ENCODE measurements at places on chromosomes 11 and 22.

- ATAC-seq: no peak
These were observed 146.5 kb downstream of the OPCML start for GRCh38 chr11:133385781-133386180.

DNA sequence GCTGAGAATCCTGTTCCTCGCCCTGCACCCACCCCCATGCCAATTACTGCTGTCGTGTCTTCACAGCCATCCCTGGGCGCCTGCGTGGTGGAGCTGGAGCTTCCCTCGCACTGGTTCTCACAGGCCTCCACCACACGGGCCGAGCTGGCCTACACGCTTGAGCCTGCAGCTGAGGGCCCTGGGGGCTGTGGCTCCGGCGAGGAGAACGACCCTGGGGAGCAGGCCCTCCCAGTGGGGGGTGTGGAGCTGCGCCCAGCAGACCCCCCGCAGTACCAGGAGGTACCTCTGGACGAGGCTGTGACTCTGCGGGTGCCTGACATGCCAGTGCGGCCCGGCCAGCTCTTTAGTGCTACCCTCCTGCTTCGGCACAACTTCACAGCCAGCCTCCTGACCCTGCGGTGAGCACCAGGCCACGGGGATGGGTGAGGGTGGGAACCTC, 4.3 kb downstream of the TMEM132A start:
- ATAC-seq: no peak

DNA sequence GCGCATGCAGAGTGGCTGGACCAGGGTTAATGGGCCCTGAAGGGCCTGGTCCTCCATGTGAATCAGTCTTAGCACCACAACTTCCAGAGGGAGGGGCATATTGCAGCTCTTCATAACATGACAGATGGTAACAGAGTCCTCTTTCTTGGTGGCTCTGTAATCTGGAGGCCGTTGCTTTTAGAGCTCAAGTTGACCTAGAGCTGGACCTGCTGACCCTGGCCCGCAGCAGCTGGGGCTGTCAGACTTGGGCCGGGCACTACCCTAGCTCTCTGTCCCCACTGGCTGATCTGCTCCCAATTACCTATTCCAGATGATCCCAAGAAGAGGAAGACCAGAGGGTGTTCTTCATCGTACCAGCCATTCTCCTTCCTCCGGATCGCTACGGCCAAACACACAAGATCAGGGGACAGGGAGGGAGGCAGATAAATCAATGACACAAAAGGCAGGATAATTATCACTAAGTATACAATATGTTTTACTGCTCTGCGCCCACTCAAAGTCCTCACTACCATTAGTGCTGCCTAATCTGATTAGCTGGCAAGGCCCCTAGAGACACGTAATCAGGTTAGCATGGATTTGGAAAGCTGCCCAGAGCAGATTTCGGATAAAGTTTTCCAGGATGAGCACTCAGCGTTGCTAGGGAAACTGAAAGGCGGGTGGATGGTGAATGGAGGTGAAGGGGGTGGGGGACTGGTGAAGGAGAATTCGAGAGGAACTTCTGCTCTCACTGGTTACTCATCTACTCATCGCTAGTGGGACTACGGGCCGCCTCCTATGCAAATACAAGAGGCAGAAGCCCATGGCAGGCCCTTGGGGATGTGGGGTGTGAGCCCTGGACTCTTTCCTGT, 64.5 kb upstream of the PHOX2A start:
- ATAC-seq: no peak

- ATAC-seq: no peak
These were observed 41.8 kb upstream of the BARX2 start for GRCh38 chr11:129333873-129334272.

DNA sequence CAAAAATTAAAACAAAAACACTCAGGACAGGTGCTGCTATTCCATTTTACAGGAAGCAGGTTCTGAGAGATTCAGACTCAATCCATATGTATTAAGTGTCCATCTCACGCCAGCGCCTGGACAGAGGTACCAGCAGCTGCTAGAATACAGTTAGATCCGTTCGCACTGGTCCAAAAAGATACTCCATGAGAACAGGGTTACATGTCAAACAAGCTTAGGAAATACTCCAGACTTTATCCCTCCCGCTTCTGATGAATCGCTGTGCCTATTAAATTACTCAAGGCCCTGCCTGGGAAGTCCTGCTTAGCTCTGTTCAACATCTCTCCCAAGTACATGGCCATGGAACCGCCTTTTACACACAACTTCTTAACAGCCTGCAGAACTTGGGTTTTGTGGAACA, 50.2 kb upstream of the SLC35C1 start:
- no peak for ATAC-seq

- ATAC-seq: no peak
These were observed 1.9 kb upstream of the UQCC3 start for GRCh38 chr11:62669420-62670161.

DNA sequence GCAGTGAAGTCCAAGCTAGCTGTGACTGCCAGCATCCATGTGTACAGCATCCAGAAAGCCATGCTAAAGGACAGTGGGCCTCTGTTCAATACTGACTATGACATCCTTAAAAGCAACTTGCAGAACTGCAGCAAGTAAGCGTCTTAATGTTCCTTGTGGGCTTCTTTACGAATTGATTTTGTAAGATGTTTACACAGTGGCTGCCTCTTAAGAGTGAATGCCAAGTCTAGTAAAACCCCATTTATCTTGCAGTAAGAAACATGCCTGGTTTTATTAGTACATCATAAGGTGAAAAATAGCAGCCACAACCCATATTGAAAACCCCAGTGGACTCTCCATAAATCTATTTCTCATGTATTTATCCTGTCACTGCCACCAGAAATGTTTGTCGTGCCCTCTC, 20.5 kb downstream of the POLD3 start:
- ATAC-seq: no peak

DNA sequence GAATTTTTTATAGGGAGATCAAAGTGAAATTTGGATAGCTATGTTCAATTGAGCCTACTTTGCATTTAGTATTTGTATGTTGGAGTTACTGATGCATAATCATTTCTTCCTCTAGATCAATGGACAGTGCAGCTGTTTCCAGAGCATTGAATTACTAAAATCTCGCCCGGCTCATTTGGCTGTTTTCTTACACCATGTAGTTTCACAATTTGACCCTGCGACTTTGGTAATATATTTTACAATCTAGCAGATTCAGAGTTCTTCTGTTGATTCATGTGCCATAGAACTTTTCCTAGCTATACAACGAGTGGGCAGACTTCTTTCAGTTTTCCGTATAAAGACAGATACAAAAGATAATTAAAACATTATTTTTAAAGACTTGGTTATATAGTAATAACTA, 70.0 kb upstream of the GRIK4 start:
- ATAC-seq: no peak

GRCh38 chr11:61553373-61554171, 27.3 kb downstream of the SYT7 start:
- no peak for ATAC-seq

GRCh38 chr11:118198370-118198769, 21.9 kb upstream of the SCN2B start:
- peak; percentile 18 for ATAC-seq

DNA sequence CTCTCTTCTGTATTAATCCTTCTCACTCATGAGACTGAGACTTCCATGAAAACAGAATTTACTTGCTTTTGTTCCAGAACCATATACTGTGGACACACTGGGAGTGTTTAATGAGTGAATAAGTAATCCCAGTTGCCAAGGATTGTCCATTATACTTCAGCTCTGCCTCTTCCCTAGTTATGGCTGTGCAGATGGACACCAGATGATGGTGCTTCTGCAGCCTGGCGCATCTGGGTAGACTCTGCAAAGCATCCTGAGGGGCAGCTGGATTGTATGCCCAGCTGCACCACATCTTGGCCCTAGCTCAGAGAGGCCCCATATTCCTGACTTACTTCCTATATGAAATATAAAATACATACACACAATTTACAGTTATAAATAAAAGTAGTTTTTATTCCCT, 43.5 kb downstream of the DBX1 start:
- ATAC-seq: no peak

DNA sequence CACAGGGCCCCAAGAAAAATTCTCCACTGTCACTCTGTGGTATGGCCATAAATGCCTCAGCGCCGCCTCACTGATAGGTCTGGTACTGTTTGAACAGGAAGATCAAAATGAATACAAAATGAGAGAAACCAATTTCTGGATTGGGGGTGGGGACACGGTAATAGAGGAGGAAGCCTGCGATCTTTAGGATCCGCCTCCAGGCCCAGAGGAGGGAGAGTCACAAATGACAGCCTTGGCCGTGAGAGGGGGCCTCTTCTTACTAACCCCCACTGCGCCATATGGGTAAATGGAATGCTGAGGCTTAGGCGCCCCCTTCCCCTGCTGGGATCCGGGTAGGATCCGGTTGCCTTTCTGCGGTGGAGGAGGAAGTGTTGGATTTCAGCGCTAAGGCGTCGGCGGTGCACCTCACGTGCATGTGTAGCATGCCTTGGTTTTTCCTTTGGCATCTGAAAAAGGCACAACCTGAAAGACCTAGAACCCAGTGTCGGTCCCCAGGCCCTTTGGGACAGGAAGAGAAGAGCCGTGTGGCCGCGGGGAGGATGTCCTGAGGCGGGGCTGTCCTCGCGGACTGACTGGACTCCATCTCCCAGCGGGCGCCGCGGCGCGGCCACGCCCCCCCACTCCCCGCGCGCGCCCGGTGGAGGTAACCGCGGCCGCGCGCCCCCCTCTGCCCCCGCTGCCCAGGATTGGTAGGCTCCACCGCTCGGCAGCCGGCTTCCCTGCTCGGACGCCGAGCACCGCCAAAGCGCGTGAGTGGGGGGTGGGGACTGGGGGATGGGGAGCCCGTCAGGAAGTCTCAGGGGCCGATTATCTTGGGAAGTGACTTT, 718 bp upstream of the MADD start:
- peak; percentile 68 for ATAC-seq

GRCh38 chr22:48210198-48210580, 1447.7 kb downstream of the TBC1D22A start:
- no peak for ATAC-seq

GRCh38 chr11:106937111-106937510, 81.2 kb downstream of the GUCY1A2 start:
- no peak for ATAC-seq

DNA sequence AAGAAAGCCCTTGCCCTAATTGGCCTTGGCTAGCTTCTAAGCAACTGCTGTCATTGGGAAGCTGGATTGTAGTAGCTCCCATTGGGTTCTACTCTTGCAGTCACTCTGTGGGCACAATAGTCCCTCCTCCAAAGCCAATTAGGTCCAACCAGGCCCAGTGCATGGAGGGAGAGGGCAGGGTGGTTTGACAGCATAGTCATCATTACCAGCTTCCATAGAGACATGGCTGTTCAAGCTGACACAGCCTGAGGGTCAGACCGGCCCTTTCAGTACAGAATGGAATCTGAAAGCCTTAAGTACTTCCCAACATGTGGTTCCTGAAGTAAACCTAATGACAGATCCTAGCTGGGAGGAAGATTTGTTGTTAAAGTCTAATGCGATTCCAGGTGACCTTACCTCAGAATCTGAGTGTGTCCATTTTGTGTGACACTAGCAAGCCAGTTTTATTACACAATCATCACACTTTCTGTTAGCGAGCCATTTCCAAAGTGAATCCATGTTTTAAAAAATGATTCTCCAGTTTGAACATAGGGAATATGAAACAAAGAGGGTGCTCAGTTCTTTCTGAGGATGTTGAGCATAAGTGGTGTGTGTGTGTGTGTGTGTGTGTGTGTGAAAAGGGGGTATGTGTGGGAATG, 6.9 kb downstream of the PLET1 start:
- ATAC-seq: no peak

GRCh38 chr11:44775366-44775984, 48.7 kb downstream of the TSPAN18 start:
- peak; percentile 86 for ATAC-seq

DNA sequence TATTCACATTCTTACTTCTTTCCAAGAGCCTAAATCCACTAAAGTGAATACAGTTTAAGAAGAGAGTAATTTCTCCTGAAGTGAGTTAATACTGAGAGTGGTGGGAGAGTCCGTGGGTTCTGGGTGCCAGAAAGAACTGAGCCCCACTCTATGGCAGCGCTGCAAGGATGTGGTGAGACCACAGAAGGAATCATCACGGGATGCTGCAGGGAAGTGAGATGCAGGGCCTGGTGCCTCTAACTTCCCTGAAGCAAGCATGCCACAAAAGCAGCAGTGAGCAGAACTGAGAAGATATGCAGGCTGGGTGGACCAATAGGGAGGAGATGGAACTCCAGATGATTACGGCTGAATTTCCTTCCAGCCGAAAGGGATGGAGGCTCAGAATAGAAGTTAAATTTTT, 5.0 kb upstream of the MMP12 start:
- no peak for ATAC-seq

DNA sequence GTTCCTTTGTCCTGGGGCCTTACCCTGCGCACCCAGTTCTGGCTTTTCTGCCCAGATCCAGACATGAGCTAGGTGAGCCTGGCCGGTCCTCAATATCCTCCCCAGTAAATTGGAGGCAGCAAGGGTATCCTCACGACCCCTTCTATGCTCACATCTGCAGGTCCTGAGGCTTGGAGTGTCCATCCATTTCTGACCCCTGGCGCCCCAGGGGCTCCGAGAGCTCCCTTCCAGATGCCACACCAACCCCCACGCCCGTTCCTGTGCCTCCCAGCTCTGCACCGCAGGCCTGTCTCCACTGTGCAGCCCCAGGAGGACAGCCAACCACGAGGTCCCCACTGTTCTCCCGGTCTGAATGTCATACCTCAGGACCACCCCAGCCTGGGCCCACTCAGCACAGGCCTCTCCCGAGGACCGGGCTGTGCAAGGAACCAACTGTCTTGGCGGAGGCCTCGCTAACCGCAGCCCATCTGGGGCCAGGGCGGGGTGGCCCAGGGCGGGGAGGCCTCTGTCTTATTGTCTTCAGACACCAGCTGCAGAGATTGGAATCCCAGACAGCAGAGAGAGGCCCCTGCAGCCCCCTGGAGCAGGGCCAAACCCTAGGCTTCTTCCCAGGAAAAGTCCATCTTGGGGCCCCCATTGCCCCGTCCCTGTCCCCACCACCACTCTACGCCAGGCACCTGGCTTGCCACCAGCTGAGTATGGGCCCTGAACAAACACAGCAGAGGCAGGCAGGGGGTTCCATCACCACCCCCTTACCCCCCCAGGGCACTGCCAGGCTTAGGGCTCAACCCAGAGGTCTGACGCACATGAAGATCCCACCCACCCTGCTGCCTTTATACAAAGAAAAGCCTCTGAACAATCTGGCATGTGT, 39.3 kb downstream of the ALX4 start:
- no peak for ATAC-seq

- no peak for ATAC-seq
These were observed 1388.1 kb downstream of the FAM181B start for GRCh38 chr11:81345609-81346008.

All from activated T-helper 17 cell treated with anti-CD3 and anti-CD28 coated beads, Interleukin-2, amount 50 U/mL, for 72 hours (primary cell).